ENCODE measurements at places on chromosomes 13 and 19.

GRCh38 chr13:87975035-87975434 is 303.9 kb downstream of the SLITRK5 start:
- DNase-seq: no peak

DNA sequence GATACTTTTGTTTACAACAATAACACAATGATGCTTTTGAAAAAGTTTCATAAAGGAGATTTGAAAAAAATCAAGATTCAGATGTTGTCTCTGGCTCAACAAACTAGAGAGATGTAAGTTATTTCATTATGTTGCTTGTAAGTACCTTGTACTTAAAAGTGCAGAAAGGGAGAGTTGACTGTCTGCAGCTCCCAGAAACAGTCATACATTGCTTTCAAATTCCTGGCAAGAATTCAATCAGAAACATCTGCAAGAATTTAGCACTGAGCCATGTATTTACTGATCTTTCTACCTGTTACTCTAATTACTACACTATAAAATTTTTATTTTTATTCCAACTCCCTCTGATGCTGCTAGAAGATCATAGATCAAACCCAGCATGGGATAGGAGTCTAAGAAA is 1261.3 kb upstream of the SPRY2 start:
- no peak for DNase-seq

DNA sequence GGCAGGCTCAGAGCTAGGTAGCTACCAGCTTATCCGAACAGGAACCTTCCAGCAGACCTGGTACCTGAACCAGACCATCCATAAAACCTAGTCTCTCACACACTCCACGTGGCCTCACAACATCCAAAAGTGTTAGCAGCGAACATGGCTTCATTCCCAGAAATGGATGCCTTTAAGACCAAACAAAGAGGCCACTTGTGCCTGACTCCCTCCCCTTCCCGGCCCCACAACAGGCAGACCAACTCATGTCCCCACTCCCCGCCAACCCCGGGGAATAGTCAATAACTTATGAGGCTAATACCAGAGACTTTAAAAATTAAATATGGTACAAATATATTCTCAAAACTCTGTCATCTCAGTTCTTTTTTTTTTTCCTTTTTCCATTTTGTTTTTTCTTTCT is 46.2 kb downstream of the ZNF557 start:
- no peak for DNase-seq

DNA sequence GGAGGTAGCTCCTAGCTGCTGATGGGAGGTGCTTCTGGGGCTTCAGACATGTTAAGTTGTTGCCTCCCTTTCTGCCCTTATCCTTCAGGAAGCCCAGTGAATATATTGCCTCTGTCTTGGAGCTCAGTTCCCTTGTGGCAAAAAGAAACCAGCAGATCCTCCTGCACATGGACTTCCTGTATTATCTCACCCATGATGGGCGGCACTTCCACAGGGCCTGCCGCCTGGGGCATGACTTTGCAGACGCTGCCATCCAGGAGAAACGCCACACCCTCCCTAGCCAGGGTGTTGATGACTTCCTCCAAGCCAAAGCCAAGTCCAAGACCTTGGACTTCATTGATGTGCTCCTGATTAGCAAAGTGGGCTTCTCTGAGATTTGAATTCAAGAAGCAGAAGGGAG is 6.0 kb upstream of the CYP4F12 start:
- DNase-seq: no peak

GRCh38 chr13:43785650-43786471 is 911 bp downstream of the ENOX1 start:
- DNase-seq: no peak
